DMS 273 treated with DMSO at 0.1 percent for 48 hours (cell line): ENCODE measurements at places on chromosomes 2 and 18.

- DNase-seq, result no peak
Observed at GRCh38 chr2:16257322-16258028, 317.1 kb downstream of the MYCN start.

DNA sequence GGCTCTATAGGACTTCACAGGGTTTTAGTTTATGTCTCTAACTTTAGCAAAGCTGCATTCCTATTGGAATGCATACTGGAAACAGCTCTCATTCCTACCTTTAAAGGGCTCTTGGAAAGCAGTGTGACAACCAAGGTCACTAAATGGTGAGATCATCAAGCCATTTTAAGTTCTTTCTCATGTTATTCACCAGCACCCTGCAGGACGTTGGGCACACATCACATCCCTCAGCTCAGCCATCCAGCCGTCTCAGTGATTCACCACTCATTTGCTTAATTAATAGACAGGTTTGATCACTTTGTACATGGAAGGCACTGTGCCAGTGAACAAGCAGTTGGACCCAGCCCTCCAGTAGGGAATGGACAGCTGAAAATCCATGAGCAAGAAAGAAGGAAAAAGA is 32.2 kb upstream of the RBM44 start:
- DNase-seq, result no peak

GRCh38 chr2:8431446-8432125 is 250.3 kb upstream of the ID2 start:
- DNase-seq, result no peak

DNA sequence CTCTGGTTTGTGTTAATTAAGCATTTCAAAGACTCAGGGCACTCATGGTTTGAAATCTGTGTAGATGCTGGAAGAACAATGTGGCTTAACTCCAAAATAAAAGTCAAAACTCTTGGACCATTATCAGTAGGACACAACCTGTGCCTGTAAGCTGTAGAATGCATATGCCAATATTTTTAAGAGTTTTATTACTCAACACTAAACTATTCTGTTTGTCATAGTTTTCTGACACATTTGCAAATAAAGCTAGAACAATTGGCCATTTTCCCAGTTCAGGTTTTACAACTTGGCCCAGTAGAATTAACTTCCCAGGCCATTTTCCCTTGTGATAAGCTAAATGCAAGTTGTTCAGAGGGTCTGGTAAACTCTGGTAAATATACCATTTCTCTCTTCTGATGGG is 713.1 kb downstream of the CBLN2 start:
- no peak for DNase-seq

DNA sequence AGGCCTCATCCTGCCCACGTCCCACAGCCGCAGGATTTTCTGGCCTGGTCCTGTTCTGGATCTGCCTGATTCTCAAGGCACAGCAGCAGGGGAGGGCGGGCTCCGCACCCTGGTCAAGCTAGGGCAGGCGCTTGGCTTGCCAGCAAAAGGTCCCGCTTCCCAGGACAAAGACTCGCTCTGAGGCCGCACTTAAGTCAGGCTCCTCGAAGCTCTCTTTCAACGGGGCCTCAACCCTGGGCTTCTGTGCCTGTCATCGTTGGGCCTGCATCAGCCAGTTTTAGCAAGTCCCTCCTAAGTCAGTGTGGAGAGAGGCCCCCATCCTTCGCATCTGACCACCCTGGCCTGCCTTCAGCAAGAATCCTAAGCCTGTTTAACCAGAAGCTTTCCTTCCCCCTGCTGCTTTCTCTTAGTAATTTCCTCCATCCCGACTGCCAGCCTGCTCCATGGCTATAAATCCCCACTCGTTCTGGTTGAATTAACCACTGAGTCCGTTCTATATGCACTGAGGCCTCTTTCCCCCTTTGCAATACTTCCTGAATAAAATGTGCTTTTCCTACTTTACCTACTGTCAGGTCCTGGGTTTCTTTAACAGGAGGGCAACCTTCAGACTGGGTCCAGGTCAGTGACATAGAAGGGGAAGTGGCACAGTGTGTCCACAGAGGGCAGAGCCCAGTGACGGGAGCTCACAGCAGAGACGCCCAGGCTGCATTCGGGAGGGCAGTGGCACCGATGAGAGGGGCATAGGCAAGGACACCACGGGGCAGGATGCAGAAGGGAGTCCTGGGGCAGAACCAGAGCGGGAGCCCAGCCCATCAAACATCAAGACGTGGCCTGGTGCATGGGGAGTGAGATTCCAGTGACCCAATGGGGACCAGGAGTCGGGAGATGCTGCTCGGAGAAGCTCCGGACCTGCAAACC is 62.7 kb downstream of the SP110 start:
- no peak for DNase-seq

- no peak for DNase-seq
Observed at GRCh38 chr2:70767079-70767698, 811 bp downstream of the ADD2 start.

DNA sequence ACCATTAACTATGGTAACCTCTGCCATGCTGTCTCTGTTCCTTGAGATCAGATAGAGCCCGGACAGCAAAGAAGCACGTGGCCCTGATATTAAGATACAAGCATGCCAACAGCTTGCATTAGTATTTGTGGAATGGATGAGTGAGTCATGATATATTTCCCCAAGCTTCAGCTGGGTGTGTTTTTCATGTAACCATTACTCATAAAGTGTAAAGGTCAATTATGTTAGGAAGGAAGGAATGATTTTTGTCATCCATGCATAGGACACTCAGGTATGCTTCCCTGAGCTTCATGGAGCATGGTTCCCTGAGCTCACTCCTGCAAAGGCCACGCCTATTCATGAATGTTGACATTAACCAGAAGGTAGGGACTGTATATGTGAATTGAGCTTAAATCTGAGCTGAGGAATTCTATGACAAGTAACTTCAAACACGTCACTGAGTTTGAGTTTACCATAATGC is 74.6 kb downstream of the ARL4C start:
- no peak for DNase-seq
